Stimulated activated CD4-positive, alpha-beta T cell treated with anti-CD3 and anti-CD28 coated beads, Interleukin-12 subunit alpha, Interleukin-12 subunit beta, amount 100 ng/mL, for 4 hours (primary cell): ENCODE measurements at places on chromosomes 7 and 10.
A peak's percentile ranks its signal among the peaks of the same experiment; 100 is the strongest.

GRCh38 chr10:31475519-31475918 is 156.5 kb downstream of the ZEB1 start:
- no peak for DNase-seq

GRCh38 chr10:113562704-113563103 is 9.9 kb downstream of the HABP2 start:
- DNase-seq = no peak

DNA sequence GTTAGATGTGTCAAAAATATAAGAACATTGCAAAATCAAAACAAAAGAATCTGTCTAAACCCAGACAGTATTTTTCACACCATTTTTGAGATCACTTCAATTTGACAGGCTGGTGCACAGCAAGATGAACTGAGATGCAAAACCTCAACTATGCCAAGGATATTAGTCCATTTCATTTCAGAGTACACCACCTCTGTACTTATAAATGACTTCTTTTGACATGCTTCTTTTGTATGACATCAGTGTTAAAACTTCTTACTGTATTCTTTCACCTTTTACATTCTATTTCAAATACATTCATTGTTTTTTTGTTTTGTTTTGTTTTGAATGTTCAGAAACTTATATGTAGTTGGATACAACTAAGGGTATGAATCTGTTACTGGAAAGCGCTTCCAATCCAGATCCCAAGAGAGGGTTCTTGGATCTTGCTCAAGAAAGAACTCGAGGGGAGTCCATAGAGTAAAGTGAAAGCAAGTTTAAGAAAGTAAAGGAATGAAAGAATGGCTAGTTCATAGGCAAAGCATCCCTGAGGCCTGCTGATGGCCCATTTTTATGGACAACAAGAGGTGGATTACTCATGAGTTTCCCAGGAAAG is 23.5 kb upstream of the GPR141 start:
- DNase-seq = no peak

- no peak for DNase-seq
Measured at GRCh38 chr10:5654218-5654755, 12.1 kb downstream of the ASB13 start.

DNA sequence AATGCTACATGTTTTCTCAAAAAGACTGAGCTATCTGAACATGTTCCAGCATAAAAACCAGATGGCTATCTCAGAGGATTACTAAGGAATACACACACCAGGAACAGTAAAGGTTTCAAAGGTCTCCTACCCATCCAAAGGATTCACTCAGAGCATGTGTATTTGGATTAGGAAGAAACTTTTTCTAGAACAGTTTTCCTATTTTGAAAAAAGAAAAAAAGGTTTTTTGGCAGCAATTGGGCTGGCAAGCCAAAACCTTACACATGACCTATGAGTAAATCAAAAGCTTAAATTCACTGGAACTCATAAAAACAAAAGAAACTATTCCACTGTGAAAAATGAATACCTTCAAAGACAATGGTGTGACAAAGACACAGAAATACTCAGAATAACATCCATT is 9.6 kb downstream of the TPK1 start:
- no peak for DNase-seq

- DNase-seq = no peak
Measured at GRCh38 chr10:52756966-52757365, 15.6 kb downstream of the MBL2 start.

GRCh38 chr7:128448751-128449302 is 6.9 kb upstream of the HILPDA start:
- DNase-seq = no peak

GRCh38 chr10:102994531-102995295 is 76.6 kb downstream of the CNNM2 start:
- DNase-seq = no peak

DNA sequence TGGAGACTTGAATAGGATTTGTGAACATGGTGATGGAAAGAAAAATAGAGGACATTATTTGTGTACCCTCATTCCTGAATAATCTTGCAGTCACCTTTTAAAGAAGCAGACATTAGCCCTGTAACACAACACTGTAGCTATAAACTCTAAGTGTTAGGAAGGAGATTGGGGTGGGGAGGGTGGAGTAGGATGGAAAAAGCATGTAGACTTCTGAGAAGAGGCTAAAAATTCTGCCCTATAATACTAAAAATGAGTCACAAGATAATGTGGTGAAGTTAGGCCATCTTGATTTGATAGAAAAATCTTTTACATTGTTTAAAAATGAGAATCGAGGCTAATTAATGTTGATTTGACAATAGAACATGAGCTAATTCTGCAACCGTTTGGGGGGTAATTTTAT is 128.8 kb downstream of the LCOR start:
- no peak for DNase-seq

GRCh38 chr10:77867124-77867719 is 59.3 kb downstream of the DLG5 start:
- no peak for DNase-seq

GRCh38 chr10:110279407-110279986 is 25.2 kb downstream of the SMNDC1 start:
- DNase-seq = peak; percentile 13

DNA sequence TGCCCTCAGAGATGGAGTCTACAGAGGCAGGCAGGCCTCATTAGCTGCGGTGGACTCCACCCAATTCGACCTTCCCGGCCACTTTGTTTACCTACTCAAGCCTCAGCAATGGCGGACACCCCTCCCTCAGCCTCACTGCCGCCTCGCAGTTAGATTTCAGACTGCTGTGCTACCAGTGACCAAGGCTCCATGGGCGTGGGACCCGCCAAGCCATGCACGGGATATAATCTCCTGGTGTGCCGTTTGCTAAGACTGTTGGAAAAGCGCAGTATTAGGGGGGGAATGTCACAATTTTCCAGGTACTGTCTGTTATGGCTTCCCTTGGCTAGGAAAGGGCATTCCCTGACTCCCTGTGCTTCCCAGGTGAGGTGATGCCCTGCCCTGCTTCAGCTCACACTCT is 252.3 kb downstream of the ARL4A start:
- no peak for DNase-seq

- DNase-seq = no peak
Measured at GRCh38 chr7:69192134-69192533, 406.1 kb upstream of the AUTS2 start.

DNA sequence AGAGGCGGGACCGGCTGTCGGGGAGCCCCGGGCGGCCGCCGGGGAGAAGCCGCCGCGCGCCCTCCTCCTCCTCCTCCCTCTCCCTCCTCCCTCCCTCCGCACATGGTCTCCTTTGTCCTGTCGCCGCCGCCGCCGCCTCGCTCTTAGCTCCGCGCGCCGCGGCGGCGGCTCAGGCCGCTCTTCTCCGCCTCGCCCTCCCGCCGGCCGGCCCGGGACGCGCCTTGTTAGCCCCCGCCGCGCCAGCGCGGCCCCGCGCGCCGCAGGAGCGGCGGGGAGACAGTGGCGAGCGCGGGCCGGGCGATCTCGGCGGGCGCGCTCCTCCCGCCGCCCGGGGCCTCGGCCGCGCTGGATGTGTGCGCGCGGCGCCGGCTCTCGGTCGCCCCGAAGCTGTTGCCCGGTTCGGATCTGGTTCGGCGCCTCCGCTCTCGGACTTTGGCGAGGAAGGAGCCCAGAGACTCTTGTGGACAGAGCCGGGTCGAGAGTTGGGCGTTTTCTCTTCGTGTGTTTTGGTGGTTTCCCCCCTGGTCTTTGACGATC is 437.4 kb upstream of the GALNT17 start:
- DNase-seq = no peak

- no peak for DNase-seq
Measured at GRCh38 chr10:70546584-70546983, 56.0 kb downstream of the PRF1 start.

GRCh38 chr10:42943025-42943818 is 133.6 kb upstream of the RET start:
- no peak for DNase-seq

DNA sequence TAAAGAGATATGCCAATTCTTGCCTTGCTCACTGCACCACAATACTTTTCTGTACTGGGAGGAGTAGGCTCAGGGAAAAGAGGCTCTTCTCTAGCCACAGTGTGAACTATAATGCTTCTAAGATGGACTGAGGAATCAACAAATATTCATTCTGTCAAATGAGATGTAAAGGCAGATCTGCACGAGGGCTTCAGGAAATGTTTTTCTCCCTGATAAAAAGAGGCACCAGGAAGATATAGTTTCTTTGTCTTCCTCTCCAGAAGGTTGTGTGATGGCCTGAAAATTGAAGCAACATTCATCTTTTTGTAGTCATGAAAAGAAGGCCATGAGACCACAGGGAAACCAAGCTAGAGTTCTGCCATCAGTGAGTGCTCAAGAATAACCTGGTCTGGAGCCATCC is 79.1 kb upstream of the NME8 start:
- no peak for DNase-seq

DNA sequence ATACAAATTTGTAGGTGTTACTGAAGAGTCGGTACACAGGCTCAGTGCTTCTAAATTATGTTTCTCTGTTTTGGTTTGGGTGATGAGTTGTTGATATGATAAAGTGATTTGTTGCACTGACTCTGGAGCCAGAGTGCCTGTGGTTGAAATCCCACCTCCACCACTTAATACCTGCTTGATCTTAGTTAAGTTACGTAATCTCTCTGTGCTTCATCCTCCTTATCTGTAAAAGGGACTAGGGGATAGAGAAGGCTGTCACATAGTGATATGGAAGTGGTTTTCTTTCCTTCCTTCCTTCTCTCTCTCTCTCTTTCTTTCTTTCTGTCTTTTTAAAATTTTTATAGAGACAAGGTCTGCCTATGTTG is 664 bp upstream of the HPS6 start:
- DNase-seq = no peak

- no peak for DNase-seq
Measured at GRCh38 chr10:78348411-78349164, 314.9 kb downstream of the RPS24 start.

DNA sequence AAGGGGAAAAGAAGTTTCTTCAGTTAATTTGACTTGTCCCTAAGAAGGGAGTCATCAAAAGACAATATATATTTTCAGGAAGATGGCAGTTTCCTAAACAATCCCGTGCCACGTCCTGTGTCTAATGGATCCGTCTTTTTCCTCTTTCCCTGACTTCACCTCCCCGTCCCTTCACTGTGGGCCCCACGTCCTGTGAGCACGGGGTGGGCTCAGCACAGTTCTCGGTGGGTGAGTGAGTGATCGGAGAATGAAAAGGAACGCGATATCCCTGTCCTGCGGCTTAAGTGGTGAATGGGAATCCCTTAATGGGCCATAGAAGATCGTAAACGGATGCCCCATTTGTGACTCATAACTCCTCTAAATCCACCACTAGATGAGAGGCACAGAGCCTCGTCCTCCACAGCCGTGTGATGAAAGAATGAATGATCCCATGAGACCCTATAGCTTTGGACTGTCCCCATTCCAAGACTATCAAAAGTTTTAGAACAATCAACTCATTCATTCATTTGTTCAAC is 63.5 kb upstream of the PITRM1 start:
- DNase-seq = no peak

GRCh38 chr7:18727115-18727870 is 231.7 kb downstream of the HDAC9 start:
- DNase-seq = no peak

GRCh38 chr7:150903606-150904005 is 51.3 kb downstream of the AOC1 start:
- no peak for DNase-seq

DNA sequence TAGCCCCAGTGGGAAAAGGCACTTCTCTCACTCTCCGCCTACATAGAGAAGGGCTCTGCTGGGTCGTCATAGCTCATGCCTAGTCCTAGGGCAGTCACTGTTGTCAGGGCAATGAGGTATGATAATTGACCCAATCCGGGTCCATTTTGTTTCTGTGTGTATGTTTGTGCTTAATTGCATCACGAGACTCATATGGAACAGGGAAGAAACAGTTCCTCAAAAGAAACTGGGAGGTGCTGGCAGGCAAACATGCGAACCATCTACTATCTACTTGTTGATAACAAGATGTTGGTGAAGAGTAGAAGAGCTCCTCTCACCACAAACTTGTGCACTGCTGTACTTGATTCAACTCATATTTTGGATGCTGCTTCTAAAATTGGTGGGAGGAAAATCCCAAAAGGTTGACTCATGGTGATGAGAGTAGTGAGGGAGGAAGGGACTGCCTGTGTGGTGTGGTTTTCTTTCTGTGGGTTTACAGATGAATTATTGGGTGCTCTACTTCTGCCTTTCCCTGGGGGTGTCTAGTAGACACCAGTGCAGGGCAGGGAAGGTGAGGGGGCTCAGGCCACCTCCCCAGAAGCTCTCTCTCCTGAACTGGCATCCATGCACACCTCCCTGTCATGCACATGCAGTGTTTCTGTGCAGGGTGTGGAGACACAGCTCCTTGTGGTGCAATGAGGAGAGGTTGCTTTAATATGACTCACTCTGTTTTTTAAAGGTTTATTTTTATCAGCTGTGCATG is 29.4 kb downstream of the LSMEM1 start:
- DNase-seq = no peak

GRCh38 chr10:131063311-131063710 is 248.2 kb downstream of the TCERG1L start:
- DNase-seq = no peak

GRCh38 chr10:81570878-81571794 is 303.9 kb upstream of the NRG3 start:
- no peak for DNase-seq

DNA sequence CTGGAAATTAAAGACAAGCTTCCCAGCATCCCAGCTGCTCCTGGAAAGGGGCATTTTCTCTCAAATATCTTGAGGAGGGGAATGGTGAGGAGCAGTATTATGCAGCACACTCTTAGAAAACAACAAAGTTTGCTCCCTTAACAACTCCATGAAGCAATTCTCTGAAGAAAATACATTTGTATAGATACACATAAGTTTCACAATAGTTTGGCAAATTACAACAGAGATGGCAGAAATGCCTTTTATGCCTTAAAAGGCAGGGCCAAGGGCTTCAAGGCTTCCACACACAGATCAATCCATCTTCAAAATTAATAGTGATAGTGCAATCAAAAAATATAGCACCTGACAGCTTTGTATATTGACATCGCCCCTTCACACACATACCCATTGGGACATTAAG is 12.2 kb downstream of the DGKI start:
- DNase-seq = no peak

- no peak for DNase-seq
Measured at GRCh38 chr7:53070883-53071282, 35.5 kb downstream of the POM121L12 start.

DNA sequence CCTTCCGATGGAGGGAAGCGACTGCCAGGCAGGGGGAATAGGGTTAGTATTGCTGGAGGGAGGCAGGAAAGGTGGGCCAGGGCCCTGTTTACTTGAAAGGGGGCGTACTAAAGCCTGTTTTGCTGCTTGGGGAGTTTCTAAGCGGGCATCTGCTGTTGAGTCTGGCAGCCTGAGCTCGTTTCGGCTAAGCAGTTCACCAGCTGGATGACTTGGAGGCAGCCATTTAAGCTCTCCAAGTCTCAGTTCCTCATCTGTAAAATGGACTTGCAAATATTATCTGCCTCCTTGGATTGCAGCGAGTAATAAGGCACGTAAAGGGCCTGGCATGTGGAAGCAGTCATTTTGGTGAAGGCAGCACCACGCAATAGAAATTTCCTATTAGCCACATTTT is 44.0 kb downstream of the LDB3 start:
- no peak for DNase-seq
